ENCODE measurements at places on chromosomes 3 and 15.
A peak's percentile ranks its signal among the peaks of the same experiment; 100 is the strongest.

DNA sequence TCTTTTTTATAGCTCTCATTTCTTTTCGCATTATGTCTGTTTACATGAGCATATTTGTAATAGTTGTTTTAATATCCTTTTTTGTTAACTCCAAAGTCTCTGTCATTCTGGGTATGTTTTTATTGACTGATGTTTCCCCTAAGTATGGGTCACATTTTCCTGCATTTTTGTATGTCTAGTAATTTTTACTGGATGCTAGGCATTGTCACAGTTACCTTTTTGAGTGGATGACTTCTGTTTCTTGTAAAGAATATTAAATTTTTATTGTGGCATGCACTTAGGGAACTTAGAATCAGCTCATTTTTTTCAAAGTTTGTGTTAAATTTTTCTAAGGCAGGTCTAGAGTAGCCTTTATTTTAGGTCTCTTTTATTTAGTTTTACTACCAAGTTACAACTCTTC lies 40.7 kb downstream of the ANAPC13 start:
- no peak for DNase-seq

DNA sequence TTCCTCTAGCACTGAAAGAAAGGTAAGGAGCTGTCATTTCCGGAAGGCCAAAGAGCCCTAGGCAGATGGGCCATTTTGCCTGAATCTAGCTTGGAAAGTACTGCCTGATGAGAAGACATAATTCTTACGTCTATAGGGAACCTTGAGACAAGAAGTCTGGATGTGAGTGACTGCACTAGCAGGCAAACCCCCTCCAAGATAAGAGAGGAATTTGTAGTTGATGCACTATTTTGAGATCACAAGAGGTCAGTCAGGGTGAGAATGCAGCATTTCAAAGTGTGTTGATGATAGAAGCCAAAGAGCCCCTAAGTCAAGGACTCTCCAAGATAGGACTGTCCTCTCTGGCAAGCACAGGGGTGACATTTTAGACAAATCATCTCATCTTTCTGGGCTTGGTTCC lies 99.2 kb downstream of the HES1 start:
- no peak for DNase-seq

DNA sequence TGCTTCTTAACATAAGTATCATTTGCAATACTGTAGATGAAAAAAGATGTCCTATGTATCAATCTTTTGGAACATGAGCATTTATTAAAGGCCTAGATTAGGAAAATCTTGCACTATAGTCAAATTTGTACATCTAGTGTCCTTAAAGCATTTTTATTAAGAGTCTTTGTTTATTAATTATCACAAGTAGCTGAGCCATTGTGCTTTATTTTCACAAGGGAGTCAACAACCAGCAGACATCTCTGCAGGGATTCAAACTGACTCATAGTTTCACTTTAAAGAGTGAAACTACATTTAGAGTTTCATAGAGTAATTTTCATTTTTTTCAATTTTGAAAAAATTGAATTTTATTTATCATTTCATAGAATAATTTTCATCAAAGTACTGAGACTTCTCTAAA lies 94.5 kb upstream of the EIF1B start:
- DNase-seq = no peak

- DNase-seq = no peak
Measured at GRCh38 chr3:71219744-71220638, 363.5 kb downstream of the FOXP1 start.

DNA sequence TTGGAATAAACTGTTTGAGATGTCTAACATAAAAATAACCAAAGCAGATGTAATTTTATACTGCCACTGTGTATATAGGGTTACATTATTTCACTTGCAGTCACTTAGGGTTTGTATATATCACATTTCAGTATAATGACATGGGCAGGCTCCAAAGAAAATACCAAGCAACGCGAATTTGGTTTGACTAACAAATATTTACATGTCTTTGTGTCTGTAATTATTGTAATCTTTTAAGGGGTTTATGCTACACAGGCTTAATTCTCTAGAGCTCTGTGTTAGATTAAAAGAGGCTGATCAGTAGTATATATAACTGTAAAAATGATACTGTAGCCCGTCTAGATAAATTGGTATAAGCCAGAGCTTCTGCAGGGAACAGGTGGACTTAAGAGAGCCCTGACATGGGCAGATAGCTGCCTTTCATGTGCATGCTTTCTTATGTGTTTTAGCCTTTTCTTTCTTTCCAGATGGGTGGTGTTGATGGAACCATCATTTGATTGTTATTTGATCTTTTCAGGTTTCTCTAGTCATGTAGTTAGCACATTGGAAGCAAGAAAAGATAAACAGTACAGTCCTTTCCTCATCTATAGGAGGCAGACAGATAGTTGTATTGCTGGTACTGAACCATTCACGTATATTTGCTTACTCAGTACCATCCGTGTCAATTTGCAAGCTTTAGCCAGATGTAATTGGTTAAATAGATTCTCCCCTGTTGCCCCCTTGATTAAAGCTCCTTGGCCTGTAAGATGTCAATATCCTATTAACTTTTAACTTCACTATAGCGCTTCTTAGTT lies 86.1 kb downstream of the GALK2 start:
- no peak for DNase-seq

- DNase-seq = no peak
Measured at GRCh38 chr3:30826531-30826942, 67.9 kb downstream of the GADL1 start.

- no peak for DNase-seq
Measured at GRCh38 chr3:167892205-167892604, 156.7 kb downstream of the SERPINI1 start.

DNA sequence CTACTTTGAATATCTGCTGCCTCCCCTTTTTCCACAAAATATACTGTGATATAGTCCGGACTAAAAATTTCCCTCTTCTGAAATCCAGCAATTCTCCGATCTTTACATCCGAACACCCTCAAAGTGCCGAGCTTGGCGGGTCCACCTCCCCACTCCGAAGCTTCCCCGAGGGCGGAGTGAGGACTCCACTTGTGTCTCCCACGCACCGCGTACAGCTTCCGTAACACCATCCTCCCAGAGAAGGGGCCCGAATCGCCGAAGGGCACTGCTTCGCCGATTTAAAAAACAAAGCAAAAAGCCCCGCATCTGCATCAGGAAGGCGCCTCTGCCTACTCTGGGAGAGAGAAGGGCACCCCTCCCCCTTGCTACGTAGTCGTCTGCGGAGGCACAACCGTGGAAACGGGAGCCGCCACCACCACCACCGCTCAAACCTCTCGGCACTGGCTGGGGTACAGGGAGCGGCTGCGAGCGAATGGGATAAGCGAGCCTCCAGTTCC lies 551 bp downstream of the NCBP2 start:
- peak; percentile 54 for DNase-seq

DNA sequence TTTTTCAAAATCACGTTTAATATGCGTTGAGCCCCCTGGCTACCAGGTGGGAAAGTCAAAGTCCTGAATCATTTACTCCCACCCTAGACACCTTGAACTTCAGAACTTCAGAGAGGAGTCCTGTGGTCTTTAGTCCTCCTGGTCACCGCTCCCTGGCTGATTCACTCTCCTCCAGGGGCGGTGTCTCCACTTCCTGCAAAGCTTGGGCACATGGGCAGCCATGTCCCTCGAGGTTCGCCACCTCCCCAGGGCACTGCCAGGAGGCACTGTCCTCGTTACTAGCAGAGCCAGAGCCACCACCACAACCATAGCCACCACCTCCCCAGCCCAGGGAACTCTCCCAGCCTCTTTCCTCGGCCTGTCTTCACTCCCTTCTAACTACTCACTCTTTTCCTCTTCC lies 31.0 kb downstream of the LOXL1 start:
- DNase-seq = no peak

- no peak for DNase-seq
Measured at GRCh38 chr15:73558529-73558928, 74.7 kb downstream of the NPTN start.

DNA sequence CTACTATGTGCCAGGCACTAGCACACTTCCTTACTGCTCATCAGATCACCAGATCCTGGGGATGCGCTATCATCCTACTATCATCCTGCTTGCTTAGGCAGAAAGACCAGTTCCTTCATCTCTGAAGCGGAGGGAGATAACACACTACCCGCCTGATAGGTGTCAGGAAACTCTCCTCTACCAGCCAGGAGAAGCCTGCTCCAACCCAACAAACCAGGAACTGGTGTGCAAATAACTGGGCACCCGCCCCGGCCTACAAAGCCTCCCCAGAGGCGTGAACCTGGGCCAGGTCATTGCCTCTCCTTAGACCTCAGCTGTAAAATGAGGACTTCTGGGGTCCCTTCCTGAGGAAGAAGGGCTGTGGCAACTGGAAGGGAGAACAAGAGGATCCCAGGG lies 61.5 kb downstream of the HOMER2 start:
- DNase-seq = no peak

DNA sequence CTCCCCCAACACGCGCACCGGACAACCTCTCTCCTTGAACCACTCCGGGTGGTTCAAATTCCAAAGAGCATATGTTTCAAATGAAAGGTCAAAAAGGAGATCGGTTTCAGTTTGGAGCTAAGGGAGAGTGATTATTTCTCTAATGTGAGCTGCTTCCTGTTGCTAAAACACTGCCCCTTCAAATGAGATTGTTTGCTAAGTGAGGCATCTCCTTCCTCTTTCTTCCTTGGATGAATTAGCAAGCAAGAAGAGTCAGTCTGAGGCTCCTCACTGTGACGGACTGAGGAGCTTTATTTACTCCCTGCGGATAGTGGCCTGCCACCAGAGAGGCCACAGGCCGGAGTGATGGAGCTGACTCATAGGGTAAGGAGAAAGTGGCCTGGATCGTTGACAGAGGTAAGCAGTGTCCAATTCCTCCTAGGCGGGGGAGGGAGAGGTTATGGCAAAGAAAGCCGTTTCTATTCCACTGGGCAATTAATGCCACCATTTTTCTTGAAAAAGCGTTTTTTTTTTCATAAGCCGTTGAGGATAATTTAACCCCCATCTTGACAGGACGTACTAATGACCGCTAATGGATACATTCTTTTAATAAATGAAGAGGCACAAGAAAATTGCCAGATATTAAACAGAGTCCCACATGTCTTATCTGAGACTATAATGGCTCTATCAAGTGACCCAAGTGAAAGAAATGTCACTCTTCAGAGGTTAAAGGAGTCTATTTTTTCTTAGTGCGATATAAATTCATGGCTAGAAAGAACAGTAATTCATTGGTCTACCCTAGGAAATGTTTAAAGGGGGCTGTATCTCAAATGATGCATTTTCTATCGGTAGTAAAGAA lies 167.0 kb upstream of the ANKRD28 start:
- no peak for DNase-seq

Data from CD4-positive, alpha-beta T cell treated with Interleukin-15 for 1 hour (primary cell).